ENCODE measurements at places on chromosomes 11 and 22. TPM values are rescaled to one million over a fixed set of nuclear protein-coding genes. Genes with fewer than 3 reads are reported as not detected.

The MRGPRX3 gene
- polyA plus RNA-seq = not detected

The TRIM51 gene
- not detected for polyA plus RNA-seq

DNA sequence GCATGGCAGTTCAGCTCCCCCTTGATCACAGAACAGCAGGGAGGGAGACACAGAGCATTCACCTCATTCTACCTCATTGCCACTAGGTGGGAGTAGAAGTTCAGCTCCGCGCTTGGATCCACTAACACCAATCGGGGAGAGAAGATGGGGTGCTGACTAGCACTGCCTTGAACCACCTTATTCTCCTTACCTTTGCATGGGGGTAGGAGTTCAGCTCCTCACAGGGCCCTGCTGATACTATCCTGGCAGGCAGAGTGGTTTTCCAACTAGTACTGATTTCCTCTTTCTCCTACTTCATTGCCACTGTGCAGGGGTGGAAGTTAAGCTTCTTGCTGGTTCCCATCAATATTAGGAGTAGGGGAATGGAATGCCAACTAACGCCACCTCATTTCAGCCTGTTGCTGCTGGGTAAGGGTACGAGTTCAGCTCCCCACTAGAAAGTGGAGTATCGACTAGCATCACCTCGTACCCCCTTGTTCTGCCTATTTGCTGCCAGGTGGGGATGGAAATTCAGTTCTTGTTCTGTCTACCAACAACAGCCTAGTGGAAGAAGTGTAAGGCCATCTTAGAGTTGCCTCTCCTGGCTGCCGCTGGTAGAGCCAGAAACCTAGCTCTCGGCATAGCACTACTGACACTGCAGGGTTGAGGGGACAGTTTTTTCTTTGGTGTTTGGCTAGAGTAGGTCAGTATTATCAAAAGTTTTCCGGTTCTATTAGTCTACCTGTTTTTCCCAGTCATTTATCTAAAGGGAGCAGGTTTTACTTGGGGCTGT, 550.9 kb upstream of the CCDC90B start:
- peak; percentile 77 for DNase-seq

- DNase-seq = no peak
These were observed 18.2 kb downstream of the ADM start for GRCh38 chr11:10322830-10323792.

The FUT4 gene
- 1.2 TPM for polyA plus RNA-seq

- DNase-seq = peak; percentile 53
These were observed 401.0 kb downstream of the LARGE1 start for GRCh38 chr22:33519071-33519973.

DNA sequence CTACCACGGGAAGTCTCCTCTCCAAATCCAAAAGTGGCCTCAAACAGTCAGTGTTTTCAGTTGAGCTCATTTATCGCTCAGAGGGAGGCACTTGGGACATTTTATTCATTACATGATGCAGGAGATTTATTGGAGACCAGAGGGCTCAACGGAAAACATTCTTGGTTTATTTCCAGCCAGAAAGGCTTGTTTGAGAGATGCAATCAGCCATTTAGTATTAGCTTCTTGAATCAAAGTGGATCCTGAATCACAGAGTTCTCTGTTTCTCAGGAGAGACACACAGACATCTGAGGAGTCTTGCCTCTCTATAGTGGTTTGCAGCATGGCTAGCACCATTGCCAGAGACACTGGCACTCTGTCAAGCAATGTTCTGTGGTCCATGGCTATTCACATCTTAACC, 31.5 kb downstream of the CD44 start:
- DNase-seq = no peak

- DNase-seq = no peak
These were observed 356.2 kb downstream of the GRM5 start for GRCh38 chr11:88709567-88709966.

- DNase-seq = no peak
These were observed 43.6 kb downstream of the UVRAG start for GRCh38 chr11:75858613-75859012.

The CST6 gene
- 1.2 TPM for polyA plus RNA-seq

DNA sequence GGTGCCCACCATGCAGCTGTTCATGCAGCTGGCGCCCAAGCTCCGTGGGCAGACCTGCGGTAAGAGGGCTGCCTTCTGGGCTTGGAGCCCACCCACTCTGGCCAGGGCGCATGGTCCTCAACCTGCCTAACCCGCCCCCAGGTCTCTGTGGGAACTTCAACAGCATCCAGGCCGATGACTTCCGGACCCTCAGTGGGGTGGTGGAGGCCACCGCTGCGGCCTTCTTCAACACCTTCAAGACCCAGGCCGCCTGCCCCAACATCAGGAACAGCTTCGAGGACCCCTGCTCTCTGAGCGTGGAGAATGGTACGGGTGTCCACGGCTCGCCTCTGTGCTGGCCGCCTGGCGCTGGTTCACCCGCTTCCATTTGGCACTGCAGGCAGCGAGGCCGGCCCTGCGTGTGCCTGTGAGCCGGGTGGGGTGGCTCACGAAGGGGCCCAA, 11.0 kb downstream of the MUC5AC start:
- no peak for DNase-seq

GRCh38 chr11:3927129-3927796, 71.8 kb downstream of the STIM1 start:
- no peak for DNase-seq

DNA sequence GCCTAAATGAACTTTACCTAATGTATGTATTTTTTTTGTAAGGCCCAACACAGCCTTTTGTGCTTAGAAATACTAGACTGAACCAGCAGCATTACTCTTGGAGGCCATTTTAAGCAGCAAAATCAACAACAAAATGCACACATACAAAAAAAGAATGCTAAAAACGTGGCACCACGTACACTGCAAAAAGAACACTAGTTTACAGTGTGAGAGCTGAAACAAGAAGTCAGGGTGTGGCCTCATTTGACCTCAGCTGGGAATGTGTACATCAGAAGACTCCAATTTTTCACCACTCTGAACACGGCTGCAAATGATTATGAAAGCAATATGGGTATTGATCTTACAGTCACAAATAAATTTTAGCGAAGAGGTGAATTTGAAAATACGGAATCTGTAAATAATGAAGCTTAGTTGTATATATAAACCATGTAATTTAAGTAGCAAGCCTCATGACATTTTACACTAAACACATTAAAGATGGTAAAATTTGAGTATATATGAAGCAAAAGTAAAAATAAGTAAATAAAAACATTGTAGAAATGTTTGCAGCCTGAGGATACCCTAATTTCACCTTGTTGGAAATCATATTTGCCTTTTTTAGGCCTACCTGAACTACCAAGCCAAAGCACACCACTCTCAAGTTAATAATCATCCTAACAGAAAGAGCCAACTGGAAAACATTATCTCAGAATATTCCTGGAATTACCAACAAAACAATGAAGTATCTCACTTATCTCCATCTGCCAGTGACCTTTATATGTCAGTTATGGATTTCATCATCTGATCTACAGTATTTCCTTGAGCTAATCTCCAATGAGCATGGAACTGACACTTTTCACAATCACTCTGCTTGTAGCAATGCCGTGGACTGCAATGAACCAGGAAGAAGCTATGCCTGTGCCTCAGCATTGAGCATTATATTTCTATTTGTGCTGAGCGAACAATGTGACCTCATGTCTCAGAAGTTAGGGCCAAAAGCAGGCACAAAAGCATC, 319.5 kb upstream of the FAT3 start:
- DNase-seq = no peak

GRCh38 chr11:85867751-85868150, 12.6 kb downstream of the CCDC83 start:
- no peak for DNase-seq

The SHANK3 gene
- polyA plus RNA-seq = 8.8 TPM

The ACRV1 gene
- polyA plus RNA-seq = not detected

DNA sequence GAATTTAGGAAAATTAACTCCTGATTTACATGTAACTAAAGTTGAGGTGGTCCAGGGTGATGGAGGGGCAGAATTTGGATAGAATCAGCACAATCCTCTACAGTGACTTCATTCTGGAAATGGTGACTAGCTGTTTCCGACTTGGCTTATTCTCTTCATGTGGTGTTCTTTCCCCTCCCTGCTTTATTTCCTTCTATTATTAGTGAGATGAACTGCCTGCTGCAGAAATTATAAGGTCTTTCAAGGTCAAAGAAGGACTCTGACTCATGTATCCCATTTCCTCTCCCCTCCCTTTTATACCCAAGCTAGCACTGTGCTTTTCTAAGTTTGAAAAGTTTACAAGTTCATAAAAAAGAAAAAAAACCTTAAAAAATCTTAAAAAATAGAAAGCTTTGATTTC, 12.2 kb upstream of the MRPL17 start:
- DNase-seq = peak; percentile 40

GRCh38 chr22:24510637-24511625, 15.8 kb downstream of the UPB1 start:
- no peak for DNase-seq

- no peak for DNase-seq
These were observed 53.9 kb upstream of the SCUBE2 start for GRCh38 chr11:9145283-9145682.

- peak; percentile 37 for DNase-seq
These were observed 42.6 kb upstream of the APOA1 start for GRCh38 chr11:116879800-116880625.

DNA sequence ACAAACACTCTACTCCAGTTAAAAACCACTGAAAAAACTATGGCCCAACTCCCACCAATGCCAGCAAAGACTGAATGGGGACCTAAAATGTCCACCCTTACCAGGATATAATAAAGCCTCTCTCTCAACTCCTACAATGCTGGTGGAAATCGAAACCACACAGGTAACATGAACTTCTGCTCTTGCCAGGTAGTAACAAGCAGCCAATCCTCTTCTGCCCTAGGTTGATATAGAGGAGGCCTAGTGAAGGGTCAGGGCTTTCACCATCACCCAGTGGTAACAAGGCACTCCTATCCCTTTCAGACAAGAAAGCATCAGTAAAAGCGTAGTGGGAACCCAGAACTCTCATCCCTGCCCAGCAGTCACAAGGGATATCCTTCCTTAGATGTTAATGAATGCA, 22.6 kb downstream of the DCUN1D5 start:
- no peak for DNase-seq

GRCh38 chr11:120511820-120512738, 531 bp downstream of the GRIK4 start:
- DNase-seq = peak; percentile 74

The NLRP14 gene
- 0.28 TPM for polyA plus RNA-seq

DNA sequence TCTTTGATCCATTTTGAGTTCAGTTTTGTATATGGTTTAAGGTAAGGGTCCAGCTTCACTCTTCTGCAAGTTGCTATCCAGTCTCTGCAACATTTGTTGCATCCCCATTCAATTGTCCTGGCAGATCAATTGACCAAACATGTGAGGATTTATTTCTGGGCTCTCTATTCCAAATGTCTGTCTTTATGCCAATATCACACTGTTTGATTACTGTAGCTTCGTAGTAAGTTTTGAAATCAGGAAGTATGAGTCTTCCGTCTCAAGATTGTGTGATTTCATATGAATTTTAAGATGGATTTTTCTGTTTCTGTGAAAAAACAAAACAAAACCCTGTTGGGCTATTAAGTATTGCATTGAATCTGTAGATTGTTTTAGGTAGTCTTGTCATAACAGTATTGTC, 17.0 kb downstream of the APLP2 start:
- no peak for DNase-seq

The PTGDR2 gene
- not detected for polyA plus RNA-seq

DNA sequence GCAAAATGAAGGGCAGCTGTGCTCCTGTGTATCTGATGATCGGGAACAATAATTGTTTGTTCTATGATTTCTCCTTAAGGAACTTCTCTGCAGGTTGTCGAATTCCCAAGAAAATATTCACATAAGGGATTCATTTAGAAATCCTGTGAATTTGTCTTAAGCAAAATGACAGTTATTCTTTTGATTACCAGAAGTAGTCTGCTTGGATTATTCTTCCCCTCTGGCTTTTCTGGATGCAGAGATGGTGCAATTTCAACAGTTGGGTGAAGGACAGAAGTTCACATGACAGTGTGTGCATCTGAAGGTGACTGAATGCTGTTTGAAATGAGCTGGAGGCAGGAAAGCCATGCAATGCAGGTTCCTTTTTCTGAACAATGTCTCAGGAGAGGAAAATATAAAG, 137.2 kb upstream of the MTMR2 start:
- no peak for DNase-seq

- no peak for DNase-seq
These were observed 68.5 kb upstream of the PARVG start for GRCh38 chr22:44112191-44112590.

GRCh38 chr11:80521592-80521991, 1080.8 kb upstream of the TENM4 start:
- no peak for DNase-seq

DNA sequence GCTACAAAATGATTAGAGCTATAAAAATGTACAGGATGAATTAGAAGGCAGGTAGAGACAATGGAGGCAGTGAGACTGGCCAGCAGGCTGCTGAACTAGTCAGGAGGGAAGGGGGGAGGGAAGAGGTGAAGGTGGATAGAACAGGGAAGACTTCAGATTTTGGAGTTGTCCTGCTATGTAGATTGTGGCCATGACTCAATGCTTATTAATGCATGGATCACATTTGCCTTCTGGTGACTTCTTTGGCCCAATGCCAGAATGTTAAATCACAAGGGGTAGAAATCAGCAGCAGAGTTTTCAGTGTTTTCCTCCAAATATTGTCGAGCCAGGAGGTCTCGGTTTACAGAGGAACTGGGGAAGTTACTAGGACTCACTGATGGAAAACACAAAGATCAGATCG, 346.6 kb downstream of the AASDHPPT start:
- DNase-seq = no peak

DNA sequence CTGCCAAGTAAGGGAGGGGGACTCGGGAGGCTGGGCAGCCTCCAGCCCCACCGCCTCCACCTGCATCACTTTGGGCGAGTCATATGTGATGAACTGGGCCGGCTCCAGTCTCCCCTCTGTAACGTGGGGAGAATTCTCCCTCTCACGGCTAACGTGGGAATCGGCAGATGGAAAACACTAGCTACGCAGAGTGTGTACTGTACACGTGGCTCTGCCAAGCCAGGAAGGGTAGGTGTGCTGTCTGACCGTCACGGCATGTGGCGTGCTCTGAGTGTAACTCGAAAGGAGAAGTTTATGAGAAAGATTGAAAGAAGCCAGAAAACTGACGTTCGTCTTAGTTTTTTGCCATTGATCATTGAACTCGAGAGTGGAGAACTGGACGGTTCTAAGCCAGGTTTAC, 13.7 kb downstream of the TRMU start:
- peak; percentile 50 for DNase-seq

The VSTM5 gene
- polyA plus RNA-seq = 1.8 TPM

- no peak for DNase-seq
These were observed 107.8 kb downstream of the CD44 start for GRCh38 chr11:35246745-35247144.

- no peak for DNase-seq
These were observed 7.4 kb downstream of the HBG1 start for GRCh38 chr11:5242208-5242607.

DNA sequence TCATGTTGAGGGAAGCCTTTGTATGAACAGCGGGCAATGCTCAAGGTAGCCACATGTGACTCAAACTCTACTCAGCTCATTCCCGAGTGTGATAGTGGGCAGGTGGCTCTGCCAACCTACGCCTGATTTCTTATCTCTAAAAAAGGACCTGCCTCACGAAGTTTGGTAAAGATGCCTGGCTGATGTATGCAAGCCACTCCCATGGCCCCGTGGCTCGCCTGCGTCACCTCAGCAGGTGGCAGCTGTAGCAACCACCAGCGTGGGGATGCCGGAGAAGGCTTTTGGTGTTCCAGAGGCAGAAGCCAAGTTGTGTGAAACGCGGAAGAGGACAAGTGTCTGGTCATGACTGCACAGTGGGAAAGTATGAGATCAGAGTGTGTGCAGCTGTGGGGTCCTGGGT, 5.4 kb downstream of the FADS2 start:
- DNase-seq = no peak

GRCh38 chr22:43060183-43060582, 29.0 kb downstream of the TTLL1 start:
- no peak for DNase-seq

The SPDYC gene
- 0.43 TPM for polyA plus RNA-seq

The USH1C gene
- 107 TPM for polyA plus RNA-seq

All from kidney (tissue), 22 donors.